ENCODE measurements at places on chromosomes 16 and 17.

GRCh38 chr17:40846515-40847144 is 20.4 kb downstream of the KRT12 start:
- no peak for DNase-seq

- DNase-seq, result no peak
Observed at GRCh38 chr16:79288066-79288465, 312.5 kb downstream of the MAF start.

DNA sequence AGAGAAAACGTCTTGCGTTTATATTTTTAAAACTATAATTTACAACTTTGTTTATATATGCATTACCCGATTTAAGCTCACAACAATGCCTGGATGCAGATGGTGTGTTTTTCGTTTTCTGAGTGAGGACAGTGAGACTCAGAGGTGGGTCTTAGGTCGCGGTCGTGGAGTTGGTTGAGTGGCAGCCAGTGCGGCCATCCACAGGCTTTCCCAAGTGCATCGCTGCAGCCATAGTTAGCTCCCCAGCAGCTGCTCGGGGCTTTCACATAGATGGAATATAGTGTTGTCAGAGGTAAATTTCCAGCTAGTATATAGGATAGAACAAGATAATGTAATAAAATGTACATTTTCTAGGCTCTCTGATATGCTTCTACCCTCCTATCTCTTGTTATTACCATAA is 417.8 kb downstream of the CDH13 start:
- no peak for DNase-seq

GRCh38 chr17:71600137-71600789 is 520.6 kb upstream of the SOX9 start:
- no peak for DNase-seq

GRCh38 chr17:69908626-69909368 is 166.2 kb upstream of the KCNJ16 start:
- no peak for DNase-seq

- peak; percentile 44 for DNase-seq
Observed at GRCh38 chr17:3659541-3660111, 8.8 kb downstream of the TAX1BP3 start.

Measured in HS-5 (cell line).